ENCODE measurements at places on chromosomes 12 and 14.

DNA sequence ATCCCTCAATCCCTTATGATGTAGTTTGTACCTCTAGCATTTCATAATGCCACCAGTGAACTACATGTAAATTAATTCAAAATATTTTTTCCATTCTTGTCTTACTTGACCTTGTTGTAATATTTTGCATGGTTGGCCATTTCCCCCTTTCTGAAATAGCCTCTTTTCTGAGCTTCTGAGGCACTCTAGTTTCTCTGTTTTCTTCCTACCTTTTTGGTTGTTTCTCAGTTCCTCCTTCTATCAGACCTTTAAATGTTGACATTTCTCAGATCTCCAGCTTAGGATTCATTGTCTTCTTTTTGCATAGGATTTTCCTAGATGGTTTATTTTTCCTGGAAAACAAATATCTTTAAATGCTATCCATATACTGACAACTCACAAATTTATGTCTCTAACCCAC is 9.8 kb upstream of the RMST start:
- DNase-seq: no peak

- no peak for DNase-seq
Observed at GRCh38 chr12:115934046-115934445, 343.4 kb downstream of the MED13L start.

DNA sequence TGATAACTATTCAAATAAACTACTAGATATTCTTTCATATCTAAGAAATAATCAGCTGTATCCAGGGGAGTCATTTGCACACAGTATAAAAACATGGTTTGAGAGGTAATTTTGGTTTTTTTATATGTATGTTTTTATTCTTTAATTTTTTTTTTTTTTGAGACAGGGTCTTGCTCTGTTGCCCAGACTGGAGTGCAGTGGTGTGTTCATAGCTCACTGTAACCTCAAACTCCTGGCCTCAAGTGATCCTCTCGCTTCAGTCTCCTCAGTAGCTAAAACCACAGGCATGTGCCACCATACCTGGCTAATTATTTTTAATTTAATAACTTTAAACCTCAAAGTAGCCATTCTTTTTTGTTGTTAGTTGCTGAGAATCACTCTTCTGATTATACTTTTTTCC is 1.8 kb downstream of the PRORP start:
- no peak for DNase-seq

DNA sequence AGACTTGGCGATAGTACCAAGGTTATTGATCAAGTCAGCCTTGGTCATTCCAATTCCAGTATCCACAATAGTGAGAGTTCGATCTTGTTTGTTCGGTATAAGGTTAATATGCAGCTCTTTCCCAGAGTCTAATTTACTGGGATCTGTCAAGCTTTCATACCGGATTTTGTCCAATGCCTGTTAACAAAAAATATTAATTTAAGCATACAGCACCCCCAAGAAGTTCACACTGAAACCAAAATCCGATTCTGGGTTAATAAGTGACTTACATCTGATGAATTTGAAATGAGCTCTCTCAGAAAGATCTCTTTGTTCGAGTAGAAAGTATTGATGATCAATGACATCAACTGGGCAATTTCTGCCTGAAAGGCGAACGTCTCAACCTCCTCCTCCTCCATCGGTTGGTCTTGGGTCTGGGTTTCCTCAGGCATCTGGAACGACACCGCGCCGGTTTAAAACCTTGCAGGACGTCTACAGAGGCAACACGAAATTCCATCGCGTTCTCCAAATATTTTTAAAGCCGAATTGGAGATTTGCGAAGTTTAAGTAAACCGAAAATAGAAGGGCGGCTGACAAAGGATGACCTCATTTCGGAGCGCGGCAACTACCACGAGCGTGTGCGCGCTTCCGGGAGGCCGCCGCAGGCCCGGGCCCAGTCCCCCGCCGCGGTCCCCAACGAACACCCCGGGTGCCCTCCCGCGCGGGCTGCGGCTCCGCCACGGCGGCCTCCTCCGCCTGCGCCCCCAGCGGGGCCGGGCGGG is 716 bp downstream of the HSP90AA1 start:
- peak; percentile 65 for DNase-seq

DNA sequence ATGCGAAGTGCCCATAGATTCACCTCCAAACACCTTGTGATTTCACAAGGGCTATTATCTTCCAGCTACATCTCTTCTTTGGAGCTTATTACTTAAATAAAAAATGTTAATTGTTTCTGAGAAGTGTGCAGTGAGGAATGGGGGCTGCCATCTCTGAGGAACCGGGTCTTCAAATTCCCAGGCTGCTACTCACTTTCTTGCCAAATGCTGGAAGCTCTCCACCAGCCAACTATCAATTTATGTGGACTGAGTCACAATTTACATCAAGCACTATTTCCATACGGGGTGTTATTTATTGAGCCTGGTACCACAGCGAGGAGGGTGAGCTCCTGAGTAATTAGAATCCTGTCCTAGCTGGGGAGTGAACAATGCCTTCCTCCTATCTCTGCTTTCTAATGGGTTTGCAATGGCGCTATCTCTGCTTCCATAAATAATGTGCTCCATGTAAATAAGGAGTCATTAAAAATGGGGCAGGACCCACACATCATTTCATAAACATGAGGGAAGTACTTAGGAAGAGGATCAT is 898.3 kb downstream of the VRK1 start:
- DNase-seq: no peak

- peak; percentile 35 for DNase-seq
Observed at GRCh38 chr12:53596920-53597363, 29.2 kb downstream of the ATF7 start.

DNA sequence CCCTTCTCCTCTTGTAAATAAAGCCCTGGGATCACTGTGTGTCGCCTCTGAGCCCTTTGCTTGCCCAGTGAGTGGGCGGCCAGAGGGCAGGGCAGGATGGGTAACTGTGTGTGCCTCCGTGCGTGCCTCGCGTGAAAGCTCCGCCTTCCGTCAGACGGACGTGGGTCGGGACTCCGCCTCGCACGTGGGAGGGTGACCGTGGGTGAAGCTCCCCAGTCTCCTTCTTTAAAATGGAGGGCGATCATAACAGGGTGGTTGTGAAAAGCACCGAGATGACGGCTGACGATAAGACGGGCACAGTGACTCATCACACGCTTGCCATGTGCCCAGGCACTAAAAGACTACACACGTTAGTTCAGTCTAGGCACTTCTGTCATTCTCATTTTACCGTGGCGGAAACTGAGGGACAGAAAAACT is 9.2 kb downstream of the PHB2 start:
- DNase-seq: peak; percentile 23

- no peak for DNase-seq
Observed at GRCh38 chr12:87150969-87151662, 878.1 kb downstream of the C12orf50 start.

- peak; percentile 62 for DNase-seq
Observed at GRCh38 chr12:12334367-12335040, 15.5 kb downstream of the MANSC1 start.

DNA sequence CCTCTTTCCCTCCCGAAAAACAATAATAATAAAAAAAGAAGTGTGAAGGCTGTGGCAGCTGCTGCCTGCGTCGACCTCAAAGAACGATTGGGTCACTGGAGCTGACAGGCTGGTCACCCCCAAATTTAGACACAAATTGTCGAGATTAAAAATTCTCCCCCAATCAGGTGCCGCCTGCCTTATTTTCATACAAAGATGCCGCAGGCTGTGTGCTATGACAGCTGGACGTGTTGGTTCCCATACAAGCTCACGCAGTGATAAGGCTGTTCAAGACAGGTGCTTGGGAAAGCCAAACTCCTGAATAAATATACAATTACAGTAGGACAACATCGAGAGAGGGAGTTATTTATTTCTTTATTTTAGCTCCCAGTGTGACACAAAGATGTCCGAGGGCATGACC is 1041.8 kb downstream of the VRK1 start:
- no peak for DNase-seq

- no peak for DNase-seq
Observed at GRCh38 chr12:54390668-54391551, 6.4 kb upstream of the ZNF385A start.

DNA sequence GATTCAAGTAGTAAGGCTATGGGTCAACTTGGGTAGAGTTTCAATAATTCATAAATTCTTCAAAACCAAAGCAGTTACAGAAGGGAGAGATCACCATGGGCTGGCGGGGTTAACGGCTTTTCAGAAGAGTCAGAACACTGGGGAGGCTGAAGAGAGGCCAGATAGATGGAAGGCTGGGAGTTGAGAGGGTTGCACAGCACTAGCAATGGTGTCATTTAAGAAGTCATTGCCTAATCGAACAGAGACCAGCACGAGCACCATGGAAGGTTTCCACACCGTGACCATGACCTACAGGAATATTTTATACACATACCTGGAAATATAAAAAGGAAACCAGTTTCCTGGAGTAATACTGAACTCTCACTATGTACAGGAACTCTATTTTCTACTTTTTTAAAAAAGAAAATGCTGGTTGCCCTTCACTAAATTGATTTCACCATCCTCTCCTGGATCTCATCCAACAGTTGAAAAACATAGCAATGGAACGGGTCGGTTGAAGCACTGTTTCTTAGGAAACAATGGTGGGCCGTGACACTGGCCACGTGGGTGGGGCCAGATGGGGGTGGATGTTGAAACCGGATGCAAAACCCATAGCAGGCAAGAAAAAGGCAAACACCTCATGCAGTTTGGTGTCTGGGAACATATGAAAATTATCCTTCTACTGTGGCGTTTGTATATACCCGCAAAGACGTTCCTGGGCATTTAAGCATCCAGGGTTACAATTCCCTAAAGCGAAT is 38.0 kb upstream of the RIN3 start:
- no peak for DNase-seq

GRCh38 chr14:100777366-100777817 is 48.5 kb upstream of the MEG3 start:
- no peak for DNase-seq

GRCh38 chr12:98741556-98742265 is 96.6 kb downstream of the APAF1 start:
- no peak for DNase-seq

DNA sequence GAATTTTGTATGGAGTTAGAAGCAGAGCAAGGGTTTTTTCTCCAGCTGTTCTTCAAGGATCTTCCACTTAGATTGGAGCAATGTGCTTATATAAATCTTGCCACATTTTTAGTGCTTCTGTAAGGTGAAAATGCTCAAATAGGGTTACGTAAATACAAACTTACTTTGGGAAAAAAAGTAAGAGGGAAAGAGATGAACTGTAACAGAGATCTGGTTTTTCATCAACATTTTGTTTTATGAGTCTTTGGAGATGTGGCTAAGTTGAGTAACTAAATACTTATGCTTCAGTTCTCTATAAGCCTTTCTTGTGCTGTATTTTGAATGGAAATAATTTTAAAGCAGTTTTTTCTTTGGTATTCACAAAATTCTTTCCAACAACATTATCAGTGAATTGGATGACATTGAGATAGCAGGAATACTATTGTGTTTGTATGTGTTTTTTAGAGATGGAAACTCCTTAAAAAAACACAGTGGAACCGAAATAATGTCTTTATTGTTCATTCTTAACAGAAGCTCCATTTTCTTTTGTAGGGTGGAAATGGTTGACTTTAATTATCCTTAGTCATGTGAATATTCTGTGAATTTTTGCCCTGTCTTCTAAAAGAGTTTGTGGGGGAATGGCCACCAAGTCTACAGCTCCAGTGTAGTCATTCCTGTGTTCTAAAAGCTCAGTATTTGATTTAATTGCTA is 45.7 kb downstream of the NPAS3 start:
- no peak for DNase-seq

DNA sequence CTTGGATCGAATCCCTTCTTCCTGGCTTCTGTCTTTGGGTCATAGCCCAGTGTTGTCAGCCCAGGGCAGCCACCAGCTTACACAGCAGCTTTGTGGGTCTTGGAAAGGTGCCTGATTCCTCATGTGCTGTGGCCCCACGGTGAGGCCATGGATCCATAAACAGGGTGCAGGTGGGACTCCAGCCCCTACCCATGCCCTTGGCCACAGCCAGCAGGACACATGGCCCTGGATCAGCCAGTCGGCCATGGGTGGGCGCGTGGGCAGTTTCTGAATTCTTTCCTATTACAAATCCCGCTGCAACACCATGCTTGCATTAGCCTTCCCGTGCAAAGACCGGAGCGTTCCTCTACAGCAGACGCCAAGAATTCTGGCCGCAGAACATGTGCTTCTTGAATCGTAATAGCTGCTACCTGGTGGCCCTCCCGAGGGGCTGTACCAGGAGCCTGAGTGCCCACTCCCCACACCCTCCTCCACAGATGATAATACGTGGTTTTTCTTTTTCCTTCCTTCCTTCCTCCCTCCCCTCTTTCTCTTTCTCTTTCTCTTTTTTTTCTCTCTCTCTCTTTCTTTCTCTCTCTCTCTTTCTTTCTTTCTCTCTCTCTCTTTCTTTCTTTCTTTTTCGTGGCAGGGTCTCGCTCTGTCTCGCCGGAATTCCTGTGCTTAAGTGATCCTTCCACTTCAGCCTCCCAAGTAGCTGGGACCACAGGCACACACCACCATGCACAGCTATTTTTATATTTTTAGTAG is 2.9 kb upstream of the MMP17 start:
- peak; percentile 76 for DNase-seq

DNA sequence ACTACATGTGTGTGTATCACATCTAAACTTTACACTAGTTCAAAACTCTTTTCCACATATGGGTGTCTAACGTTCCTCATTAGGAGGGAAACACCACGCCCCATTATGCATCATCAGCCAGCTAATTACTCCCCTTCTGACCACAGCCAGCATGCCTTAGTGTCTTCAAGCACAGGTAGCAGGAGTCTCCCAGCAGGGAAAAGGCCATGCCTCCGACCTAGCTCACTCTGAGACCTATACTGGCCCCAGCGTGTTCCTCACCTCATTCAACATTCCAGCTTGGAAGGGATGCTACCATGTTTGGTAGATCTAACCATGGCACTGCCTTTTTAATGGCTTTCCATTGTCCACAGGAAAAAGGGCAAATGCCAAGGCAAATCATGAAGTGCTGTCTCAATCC is 66.1 kb upstream of the PRB2 start:
- DNase-seq: no peak

DNA sequence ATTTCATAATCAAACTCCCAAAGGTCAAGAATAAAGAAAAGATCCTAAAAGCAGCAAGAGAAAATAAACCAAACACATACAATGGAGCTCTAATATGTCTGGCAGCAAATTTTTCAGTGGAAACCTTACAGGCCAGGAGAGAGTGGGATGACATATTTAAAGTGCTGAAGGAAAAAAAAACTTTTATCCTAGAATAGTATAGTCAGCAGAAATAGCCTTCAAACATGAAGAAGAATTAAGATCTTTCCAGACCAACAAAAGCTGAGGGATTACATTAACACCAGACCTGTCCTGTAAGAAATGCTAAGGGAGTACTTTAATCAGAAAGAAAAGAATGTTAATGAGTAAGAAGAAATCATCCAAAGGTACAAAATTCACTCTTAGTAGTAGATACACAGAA is 215.7 kb upstream of the IGF1 start:
- no peak for DNase-seq

- no peak for DNase-seq
Observed at GRCh38 chr14:56774503-56774902, 35.8 kb downstream of the OTX2 start.

GRCh38 chr12:16174282-16174681 is 103.2 kb downstream of the SLC15A5 start:
- no peak for DNase-seq

DNA sequence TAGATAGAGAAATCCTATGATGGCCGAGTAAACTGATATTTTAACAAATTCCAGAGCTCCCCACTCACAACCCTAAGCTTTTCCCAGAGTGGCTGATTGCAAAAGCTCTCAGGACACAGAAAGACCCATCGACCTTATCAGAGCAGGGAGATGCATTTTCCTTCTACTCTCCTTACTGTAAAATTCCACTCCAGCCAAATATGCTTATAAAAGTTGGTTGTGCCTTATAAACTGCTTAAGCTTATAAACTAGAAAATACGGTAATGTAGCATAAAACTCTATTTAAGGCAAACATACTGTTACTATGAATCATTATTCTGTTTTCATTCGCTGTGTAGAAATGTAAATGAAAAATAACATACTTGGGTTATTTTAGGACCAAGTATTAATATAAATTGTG is 41.6 kb upstream of the TRHDE start:
- peak; percentile 40 for DNase-seq

Measured in hepatic stellate cell (primary cell).